ENCODE measurements at places on chromosomes 2 and 18.

GRCh38 chr2:11393711-11394236, 49.3 kb upstream of the ROCK2 start:
- no peak for DNase-seq

- no peak for DNase-seq
These were observed 79.3 kb upstream of the ARL5A start for GRCh38 chr2:151907286-151908203.

- no peak for DNase-seq
These were observed 5.9 kb downstream of the LMAN2L start for GRCh38 chr2:96733931-96734330.

DNA sequence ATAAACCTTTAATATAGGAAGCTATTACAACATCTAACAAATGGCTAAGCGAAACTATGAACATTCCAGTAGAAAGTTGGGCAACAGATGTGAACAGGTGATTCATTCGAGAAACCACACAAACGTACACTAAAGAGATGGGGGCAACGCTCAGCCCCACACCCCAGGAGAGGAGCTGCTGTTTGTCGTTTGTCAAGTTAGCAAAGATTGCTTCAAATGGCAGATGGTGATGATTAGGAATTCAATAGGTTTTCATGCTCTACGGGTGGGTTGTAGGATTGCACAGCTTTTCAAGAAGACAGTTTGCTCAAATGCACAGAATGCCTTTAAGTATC, 154.7 kb upstream of the HDAC4 start:
- no peak for DNase-seq

- DNase-seq, result peak; percentile 51
These were observed 9.2 kb upstream of the SP9 start for GRCh38 chr2:174325373-174326160.

DNA sequence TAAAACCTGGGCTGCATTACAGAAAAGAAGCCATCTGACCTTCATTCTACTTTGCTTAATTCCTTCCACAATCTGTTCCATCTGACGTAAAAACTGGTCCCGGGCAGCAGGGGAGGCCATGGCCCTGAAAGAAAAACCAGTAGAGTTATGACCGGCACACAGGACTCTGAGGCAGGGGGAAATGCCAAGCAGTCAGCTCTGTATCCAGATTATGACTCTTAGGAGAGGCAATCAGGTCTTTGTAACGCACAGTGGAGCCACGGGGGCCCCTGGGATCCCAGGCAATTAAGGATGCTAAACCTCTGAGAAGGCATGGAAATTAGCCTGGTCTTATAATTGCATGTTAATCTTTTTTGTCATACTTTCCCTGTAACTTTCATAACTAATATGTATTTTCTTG, 78.4 kb downstream of the CCDC93 start:
- no peak for DNase-seq
